ENCODE measurements at places on chromosomes 6 and 20.

DNA sequence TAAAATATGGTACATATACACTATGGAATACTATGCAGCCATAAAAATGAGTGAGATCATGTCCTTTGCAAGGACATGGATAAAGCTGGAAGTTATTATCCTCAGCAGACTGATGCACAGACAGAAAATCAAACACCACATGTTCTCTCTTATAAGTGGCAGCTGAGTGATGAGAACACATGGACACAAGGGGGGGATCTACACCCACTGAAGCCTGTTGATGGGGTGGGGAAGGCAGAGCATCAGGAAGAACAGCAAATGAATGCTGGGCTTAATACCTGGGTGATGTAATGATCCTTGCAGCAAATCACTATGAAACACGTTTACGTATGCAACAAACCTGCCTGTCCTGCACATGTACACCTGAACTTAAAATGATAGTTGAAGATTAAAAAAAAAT, 71.3 kb downstream of the MANEA start:
- no peak overlapping the region for H3K27ac ChIP-seq
- no peaks in the 10 kb centered on the region for H3K4me1 ChIP-seq
- no peaks in the 10 kb centered on the region for H3K27me3 ChIP-seq
- DNase-seq = no peak
- H3K36me3 ChIP-seq = no peaks in the 10 kb centered on the region

DNA sequence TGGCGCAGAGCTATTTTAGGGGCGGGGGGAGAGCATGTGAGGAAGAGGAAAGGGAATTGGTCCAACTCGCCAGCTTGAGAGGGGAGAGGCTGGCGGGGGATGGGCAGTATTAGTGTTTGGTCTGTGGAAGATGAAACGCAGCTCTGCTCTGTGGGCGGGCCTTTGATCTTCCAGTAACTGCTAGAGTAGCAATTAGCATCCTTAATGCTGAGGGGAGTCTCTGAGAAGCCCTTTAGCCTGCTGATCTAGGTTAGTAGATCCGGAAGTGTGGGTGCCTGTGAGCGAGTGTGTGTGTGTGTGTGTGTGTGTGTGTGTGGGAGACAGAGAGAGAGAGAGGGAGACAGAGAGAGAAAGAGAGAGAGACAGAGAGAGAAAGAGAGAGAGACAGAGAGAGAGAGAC, 117.2 kb upstream of the BACH2 start:
- DNase-seq = no peak
- peak overlapping the region; percentile 53 for H3K4me3 ChIP-seq

- no peaks in the 10 kb centered on the region for H3K36me3 ChIP-seq
- H3K4me1 ChIP-seq = no peaks in the 10 kb centered on the region
- H3K27me3 ChIP-seq = no peaks in the 10 kb centered on the region
Observed at GRCh38 chr6:64727075-64727474, 980.0 kb downstream of the EYS start.

DNA sequence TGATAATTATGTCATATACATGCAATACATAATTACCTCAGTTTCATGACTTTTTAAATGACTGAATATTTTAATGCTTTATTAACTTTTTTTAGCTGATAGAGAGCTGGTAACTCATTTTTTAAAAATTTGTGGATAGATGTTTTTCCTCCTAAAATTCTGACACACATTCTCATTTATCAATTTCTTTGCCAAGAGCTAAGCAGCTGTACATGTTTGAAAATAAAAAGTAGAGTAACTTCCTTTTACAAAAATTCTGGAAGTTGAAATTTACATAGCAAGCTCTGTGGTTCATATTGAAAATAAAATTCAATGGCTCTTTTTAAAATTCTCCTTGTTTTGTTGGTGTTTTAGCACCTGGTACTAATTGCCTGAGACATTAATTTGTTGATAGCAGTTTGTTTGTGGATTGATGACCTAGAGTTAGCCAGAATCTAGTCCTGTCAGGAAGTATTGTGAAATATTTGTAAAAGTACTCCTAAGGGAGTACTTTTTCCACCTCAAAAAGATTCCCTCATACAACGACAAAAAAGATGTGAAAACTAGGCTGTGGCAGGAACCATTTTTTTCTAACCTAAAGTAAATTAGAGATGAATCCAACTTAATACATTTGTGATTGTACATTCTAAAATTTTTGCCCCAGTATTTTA, 621.8 kb downstream of the BCKDHB start:
- H3K27me3 ChIP-seq = no peaks in the 10 kb centered on the region
- no peaks in the 10 kb centered on the region for H3K36me3 ChIP-seq
- no peak for DNase-seq

- no peak for DNase-seq
- H3K4me3 ChIP-seq = no peak overlapping the region
- no peak overlapping the region for H3K27ac ChIP-seq
Observed at GRCh38 chr6:117795234-117795633, 111.8 kb upstream of the SLC35F1 start.

DNA sequence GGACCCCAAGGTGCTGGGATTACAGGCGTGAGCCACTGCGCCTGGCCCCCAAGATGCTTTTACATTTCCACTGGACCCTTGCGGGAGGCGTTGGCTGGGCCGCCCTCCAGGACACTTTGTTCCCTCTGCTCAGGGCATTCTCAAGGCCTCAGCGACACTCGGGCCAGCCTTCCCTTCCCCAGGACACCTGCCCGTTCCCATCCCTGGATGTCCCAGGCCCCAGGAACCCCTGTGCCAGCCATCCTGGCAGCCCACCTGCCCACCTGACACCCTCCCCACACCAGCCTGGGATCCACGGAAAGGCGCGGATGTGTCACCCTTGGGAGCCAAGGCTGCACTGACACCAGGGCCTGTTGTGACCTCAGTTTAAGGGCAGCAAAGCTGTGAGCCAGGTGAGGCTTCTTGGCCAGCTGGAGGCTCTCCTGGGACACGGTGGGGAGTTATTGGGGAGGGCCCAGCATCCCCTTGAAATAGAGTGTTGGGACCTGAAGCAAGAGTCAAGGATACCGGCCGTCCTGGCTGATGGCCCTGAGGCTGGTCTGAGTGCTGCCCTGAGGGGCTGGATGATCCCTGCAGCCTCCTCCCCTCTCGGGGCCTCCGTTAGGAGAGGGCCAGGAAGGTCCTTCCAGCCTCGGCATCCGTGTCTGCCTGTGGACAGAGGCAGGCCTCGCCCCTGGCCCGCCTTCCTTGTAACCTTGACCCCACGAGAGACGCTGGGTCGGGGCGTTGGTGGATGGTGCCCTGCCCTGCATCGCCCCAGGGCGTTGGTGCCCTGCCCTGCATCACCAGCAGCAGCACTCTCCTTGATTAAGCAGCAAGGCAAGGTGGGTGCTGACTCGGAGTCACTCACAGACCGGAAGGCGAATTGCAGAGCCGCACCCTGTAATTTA, 84.2 kb upstream of the BHLHE23 start:
- H3K27ac ChIP-seq = no peak overlapping the region
- no peaks in the 10 kb centered on the region for H3K36me3 ChIP-seq
- H3K4me3 ChIP-seq = no peak overlapping the region
- no peak for DNase-seq
- H3K4me1 ChIP-seq = no peaks in the 10 kb centered on the region
- H3K27me3 ChIP-seq = no peaks in the 10 kb centered on the region

- peak overlapping the region; percentile 82 for H3K4me3 ChIP-seq
- no peaks in the 10 kb centered on the region for H3K4me1 ChIP-seq
- peak; percentile 80 for DNase-seq
- H3K27me3 ChIP-seq = no peaks in the 10 kb centered on the region
- H3K27ac ChIP-seq = peak overlapping the region; percentile 71
- peaks cover 38% of the 10 kb centered on the region for H3K36me3 ChIP-seq
Observed at GRCh38 chr6:169250660-169251059, 3.0 kb downstream of the THBS2 start.

DNA sequence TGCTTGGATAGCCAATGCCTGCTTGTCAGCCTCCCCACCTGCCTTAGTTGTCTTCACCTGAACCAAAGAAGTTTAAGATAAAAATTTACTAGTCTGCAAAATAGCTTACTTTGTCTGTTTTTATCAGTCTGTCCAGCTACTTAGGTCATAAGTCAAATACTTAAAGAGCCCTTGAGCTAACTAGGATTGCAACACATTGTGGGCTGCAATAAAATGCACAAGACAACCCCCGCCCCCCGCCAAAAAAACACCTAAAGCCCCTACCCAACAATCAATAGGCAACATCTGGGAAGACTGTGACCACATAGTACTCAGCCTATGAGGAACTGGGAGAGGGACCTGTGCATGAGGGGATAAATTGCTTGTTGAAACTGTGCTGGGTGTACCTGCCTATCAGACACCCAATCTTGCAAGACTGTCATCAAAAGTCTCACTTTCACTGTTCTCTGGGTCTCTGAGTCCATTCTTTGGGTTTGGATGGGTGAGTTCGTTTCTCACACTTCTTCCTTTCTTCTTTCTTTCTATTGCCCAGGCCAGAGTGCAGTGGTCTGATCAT, 27.3 kb upstream of the ABCC10 start:
- no peak overlapping the region for H3K27ac ChIP-seq
- DNase-seq = no peak
- H3K4me3 ChIP-seq = no peak overlapping the region
- H3K4me1 ChIP-seq = no peaks in the 10 kb centered on the region
- H3K36me3 ChIP-seq = no peaks in the 10 kb centered on the region

GRCh38 chr6:113856625-113857555, at the start of gene MARCKS:
Gene MARCKS (plus strand): TSS chr6:113857345. CDS start chr6:113857746, 401 bp downstream.
- no peaks in the 10 kb centered on the region for H3K36me3 ChIP-seq
- H3K27ac ChIP-seq = peak within 1 kb of the TSS; percentile 86
- H3K4me3 ChIP-seq = peak within 1 kb of the TSS; percentile 58
- DNase-seq = peak; percentile 34
- no peaks in the 10 kb centered on the region for H3K27me3 ChIP-seq

DNA sequence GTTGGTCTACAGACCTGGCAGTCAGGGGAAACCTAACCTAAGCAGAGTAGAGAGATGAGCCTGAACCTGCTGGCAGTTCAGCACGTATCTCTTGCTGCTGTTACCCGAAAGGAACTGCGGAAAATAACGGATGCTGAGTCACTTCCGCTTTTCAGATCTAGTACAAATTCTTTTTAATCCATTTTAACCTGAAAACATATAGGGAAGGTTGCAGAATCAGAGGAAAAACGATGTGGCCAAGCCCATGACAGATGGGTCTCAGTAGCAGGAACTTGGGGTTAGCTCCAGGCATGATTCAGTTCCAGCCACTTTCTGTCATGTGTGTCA, 351.9 kb upstream of the PRND start:
- no peaks in the 10 kb centered on the region for H3K4me1 ChIP-seq
- DNase-seq = no peak
- H3K36me3 ChIP-seq = no peaks in the 10 kb centered on the region
- no peak overlapping the region for H3K4me3 ChIP-seq
- H3K27me3 ChIP-seq = no peaks in the 10 kb centered on the region

DNA sequence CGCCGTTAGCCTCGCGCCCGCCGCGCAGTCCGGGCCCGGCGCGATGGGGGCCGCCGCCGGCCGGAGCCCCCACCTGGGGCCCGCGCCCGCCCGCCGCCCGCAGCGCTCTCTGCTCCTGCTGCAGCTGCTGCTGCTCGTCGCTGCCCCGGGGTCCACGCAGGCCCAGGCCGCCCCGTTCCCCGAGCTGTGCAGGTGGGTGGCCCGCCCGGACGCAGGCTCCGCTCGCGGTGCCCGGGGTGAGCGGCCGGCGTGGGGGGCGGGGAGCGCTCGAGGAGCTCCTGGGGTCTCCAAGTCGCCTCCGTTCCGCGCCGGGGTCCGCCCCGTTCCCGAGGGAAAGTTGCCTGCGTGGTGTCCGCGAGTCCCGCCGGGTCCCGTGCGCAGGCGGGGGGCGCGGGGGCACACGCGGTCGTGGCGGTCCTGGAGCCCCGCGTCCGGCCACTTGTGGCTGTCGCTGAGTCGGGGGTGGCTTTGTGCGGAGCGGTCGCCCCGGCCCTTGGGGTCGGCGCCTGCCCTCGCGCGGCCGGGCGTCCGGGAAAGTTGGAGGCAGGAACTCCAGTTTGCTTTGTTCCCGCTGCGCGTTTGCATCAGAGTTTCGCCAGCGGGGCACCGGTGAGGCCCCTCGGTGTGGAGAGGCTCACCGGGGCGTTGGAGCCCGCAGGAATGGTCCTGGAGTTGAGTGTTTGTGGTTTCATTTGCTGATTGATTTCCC, 476 bp downstream of the IGF2R start:
- peak overlapping the region; percentile 86 for H3K27ac ChIP-seq
- no peaks in the 10 kb centered on the region for H3K4me1 ChIP-seq

- H3K4me1 ChIP-seq = peaks cover 3% of the 10 kb centered on the region
- no peaks in the 10 kb centered on the region for H3K36me3 ChIP-seq
- H3K27me3 ChIP-seq = no peaks in the 10 kb centered on the region
- H3K27ac ChIP-seq = peak overlapping the region; percentile 36
- no peak for DNase-seq
Observed at GRCh38 chr6:17984812-17985670, 2.4 kb downstream of the KIF13A start.

DNA sequence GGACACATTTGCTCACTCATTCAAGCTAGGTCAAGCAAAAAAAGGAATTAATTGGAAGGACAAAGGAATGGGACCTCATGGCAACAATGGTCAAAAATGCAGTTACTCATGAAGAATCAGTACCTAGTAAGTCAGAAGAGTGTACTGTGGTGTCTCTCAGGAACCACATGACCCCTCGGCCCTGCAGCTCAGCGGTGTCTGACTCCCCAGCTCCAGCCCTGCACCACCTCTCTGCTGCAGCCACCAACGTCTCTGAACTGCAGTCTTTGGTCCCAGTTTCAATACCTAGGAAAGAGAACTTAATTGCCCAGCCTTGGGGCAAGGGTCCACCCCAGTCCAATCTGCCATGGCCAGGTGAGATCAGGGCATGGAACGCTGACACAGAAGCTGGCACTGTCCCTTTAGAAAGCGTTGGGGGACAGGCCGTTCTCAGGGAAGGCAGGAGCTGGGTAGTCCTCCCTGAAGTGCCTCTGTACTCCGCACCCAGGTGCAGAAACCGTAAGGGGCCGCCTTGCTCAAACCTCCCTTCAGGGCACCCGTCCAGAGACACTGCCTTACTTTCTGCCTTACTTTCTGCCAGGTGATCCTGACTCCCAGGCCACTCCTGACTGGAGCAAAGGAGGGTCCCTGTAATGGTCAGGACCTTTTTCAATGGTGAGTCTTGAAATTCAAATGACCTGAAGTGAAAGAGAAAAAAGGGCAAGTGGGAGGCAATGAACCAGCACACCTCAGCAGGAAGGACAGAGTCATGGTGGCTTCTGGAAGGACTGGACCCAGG, 13.2 kb upstream of the NELFCD start:
- no peak overlapping the region for H3K27ac ChIP-seq
- H3K27me3 ChIP-seq = no peaks in the 10 kb centered on the region
- no peaks in the 10 kb centered on the region for H3K36me3 ChIP-seq
- H3K4me1 ChIP-seq = no peaks in the 10 kb centered on the region
- no peak for DNase-seq

GRCh38 chr6:159463119-159463829, 229.8 kb downstream of the SOD2 start:
- H3K36me3 ChIP-seq = no peaks in the 10 kb centered on the region
- no peaks in the 10 kb centered on the region for H3K4me1 ChIP-seq
- no peak overlapping the region for H3K27ac ChIP-seq
- DNase-seq = no peak
- H3K4me3 ChIP-seq = no peak overlapping the region

DNA sequence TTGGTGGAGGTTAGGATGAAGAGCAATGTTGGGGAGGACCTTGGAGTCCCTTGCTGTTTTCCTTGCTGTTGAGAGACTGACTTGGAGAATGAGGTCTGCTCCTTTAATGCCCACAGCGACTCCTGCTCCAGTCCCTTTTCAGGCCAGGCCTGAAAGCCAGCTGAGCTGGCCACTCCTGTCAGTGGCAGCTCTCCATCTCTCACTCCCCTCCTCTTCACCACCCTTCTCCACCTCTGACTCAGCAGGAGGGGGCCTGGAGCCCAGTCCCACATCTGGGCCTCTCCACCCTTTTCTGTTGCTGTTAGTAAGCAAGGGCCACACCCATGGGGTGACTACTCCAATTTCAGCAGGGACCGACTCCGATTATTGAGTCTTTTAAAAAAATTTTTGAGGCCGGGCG, 2.2 kb downstream of the SNX21 start:
- DNase-seq = peak; percentile 85
- peak overlapping the region; percentile 60 for H3K4me3 ChIP-seq
- peaks cover 31% of the 10 kb centered on the region for H3K4me1 ChIP-seq
- H3K36me3 ChIP-seq = peaks cover 17% of the 10 kb centered on the region
- H3K27ac ChIP-seq = peak overlapping the region; percentile 96

Data from ascending aorta (tissue), 2 donors.